ENCODE measurements at places on chromosomes 1 and 21.

DNA sequence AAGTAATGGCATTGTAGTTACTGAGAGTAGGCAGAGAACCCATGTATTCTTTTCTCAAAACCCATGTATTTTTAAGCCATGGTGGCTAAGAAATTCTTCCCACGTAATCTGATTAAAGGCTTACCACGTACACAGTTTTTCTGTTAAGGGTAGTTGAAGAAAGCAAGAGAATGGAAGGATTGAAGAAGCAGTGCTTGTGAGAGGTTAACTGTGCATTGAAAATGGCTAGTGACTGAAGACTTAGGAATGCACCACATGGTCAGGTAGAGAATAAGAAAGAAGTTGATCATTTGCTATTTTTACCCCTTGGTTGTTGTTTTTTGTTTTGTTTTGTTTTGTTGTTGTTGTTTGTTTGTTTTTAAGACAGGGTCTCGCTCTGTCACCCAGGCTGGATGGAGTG lies 178.9 kb upstream of the SNX7 start:
- DNase-seq: no peak

DNA sequence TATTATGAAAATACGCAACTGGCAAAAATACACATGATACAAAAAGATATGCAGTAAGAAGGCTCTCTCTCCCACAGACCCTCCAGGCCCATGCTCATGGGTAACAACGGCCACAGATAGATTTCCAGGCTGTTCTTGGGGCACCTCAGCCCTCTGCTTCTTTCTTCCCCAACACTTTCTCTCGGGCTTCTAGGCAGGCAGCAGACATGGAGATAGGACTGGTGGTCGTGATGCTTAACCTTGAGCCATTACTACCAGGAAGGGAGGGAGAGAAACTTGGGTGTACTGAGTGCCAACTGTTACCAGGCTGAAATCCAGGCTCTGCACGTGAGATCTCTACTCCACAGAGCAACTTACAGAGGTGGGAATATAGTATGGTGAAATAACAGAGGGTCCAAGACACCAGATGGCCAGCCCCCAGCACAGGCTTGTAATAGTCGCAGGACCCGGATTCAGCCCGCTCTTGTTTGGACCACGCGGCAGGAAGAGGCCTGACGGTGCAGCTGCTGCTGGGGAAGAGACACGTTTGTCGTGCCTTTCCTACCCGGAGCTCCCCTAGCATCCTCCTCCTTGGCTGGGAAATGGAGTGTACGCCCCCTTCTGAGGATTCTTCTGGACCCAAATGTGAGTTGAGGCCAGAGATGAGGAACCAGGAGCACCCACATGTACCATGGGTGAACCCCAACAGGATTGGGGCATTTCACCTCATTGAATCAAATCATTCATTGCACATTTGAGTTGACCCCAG lies 441.1 kb upstream of the VAMP3 start:
- no peak for DNase-seq

DNA sequence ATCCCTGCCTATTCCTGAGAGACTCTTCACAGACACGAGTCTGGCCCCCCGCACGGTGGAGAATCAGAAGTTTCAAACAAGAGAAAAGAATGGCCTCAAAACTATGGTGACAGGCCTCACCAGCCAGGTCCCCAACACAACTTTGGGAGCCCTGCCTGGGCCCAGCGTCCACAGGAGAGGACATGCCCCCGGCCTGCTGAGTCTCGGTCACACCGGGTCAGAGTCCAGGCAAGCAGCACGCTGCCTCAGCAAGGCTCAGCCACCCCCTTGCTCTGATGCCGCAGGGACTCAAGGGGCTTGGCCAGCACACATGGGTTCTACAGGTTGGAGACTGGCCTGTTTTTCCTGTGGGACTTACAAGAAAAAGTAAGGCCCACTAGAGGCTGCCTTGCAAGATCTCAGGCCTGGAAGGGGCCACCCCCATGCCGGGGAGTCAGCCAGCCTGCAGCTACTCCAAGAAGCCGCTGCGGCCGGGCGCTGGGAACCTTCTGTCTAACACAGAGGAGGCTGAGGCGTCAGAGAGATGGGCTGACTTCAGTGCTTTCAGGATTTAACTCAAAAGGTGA lies 116.8 kb downstream of the NPHP4 start:
- DNase-seq: no peak

- peak; percentile 91 for DNase-seq
Measured at GRCh38 chr1:8873506-8874229, 4.8 kb downstream of the ENO1 start.

GRCh38 chr1:234069760-234070159 lies 165.3 kb downstream of the SLC35F3 start:
- DNase-seq: no peak

DNA sequence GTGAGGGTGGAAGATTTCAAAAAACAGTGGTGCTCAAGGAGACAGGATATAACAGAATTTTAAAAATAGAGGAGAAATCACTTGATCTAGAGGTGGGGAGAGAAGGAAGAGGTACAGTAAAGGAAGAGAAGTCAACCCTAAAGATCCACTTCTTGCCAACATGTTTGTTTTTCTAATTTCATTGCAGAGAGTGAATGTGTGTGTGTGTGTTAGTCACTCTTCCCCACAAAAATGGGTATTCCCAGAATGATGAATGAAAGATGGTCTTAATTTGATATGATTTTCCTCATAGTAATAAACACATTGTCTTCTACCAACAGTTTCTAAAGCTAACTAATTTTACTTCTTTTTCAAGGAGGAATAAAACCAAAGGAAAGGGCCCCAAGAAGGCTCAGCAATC lies 74.2 kb upstream of the NGF start:
- no peak for DNase-seq

DNA sequence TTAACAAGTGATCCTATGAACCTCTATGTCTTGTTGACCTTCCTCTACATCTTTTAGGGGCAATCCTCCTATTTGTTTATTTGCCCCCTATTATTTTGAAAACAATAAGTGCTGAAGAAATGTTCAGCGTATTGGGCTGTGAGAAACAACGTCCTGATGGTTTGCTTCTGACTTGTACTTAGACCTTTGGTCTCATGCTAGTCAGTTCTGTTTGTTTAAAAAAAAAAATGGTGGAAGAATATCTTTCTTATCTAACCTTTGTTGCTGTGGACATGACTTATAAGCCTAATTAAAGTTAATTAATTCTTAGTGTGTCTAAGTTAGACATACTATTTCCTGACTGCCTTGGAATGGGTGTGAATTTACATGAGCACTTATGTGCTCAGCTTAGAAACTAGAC lies 20.7 kb downstream of the ATP1A1 start:
- DNase-seq: no peak

DNA sequence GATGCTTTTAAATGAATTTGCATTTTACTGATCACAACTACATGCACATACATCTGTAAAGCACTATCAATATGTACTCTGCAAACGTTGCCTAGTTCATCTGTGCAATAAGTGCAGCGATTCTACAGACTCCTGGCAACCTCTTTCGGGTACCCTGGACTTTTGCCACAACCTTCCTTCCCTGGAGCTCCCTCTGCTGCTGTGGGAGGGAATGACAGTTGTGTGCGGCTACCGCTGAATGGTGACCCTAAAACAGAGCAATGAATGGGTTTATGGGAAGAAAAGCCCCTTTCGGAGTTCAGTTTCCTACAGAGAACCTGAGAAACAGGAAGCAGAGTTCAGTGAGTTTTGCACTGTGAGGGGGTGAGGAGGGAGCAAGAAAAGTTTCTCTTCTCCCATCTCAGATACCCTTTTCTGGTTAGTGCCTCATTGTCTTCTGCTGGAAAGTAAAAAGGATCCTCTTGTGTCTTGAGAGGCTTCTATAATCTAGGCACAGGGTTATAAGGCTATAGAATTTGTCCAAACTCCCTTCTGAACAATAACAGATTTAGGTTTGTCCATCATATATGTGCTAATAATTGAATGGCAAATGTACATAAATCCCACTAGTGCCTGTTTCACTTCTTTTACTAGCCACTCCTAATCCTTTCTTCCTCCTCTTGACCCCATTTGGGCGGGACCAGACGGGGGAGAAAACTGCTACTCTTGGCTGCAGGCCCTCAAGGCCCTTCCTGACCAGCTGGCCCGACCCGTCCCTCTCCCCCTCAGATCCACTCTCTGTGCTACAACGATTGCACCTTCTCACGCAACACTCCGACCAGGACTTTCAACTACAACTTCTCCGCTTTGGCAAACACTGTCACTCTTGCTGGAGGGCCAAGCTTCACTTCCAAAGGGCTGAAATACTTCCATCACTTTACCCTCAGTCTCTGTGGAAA lies 19.8 kb upstream of the SARS1 start:
- DNase-seq: peak; percentile 23

GRCh38 chr1:200346700-200347099 lies 63.1 kb downstream of the ZNF281 start:
- DNase-seq: no peak

- DNase-seq: no peak
Measured at GRCh38 chr1:11114966-11115365, 15.3 kb upstream of the EXOSC10 start.

DNA sequence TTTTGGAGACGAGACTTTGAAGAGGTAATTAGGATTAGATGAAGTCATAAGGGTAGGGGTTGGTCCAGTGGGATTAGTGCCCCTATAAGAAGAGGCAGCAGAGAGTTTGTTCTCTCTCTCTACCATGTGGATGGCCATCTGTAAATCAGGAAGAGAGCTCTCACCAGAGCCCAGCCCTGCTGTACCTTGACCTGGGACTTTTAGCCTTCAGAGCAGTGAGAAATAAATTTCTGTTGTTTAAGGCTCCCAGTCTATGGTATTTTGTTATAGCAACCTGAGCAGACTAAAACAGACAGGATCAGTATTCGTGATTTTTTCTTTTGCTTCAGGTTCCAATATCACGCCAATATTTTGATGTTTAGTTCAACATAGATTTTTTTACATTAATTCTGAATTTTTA lies 30.0 kb downstream of the TBX15 start:
- no peak for DNase-seq

- DNase-seq: no peak
Measured at GRCh38 chr1:198132060-198132781, 24.6 kb upstream of the NEK7 start.

- DNase-seq: no peak
Measured at GRCh38 chr1:10398278-10398733, 558 bp upstream of the PGD start.

DNA sequence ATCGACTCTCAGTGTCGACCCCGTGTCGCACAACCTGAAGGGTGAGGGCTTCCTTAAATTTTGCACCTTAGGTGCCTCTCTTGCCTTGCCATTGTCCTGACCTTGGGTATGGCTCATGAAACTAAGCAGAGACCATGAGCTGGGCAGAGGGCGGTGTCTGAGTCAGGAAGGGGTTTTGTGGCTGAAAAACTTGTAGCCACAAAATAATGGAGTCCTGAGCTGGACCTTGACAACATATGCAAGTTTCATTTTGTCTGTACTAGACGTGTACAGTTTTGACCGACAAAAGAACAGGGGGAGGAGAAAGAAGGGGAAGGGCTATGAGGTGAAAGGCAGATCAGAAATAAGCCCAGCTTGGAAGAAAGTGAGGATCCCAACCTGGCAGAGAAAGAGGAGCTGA lies 8.3 kb upstream of the RUNX1 start:
- no peak for DNase-seq

GRCh38 chr1:180720753-180721152 lies 88.9 kb downstream of the XPR1 start:
- no peak for DNase-seq

GRCh38 chr1:6082430-6082971 lies 36.8 kb downstream of the KCNAB2 start:
- peak; percentile 78 for DNase-seq

GRCh38 chr1:227429447-227430359 lies 111.4 kb upstream of the CDC42BPA start:
- DNase-seq: no peak

GRCh38 chr1:32438136-32438535 lies 26.7 kb upstream of the ZBTB8B start:
- DNase-seq: no peak

DNA sequence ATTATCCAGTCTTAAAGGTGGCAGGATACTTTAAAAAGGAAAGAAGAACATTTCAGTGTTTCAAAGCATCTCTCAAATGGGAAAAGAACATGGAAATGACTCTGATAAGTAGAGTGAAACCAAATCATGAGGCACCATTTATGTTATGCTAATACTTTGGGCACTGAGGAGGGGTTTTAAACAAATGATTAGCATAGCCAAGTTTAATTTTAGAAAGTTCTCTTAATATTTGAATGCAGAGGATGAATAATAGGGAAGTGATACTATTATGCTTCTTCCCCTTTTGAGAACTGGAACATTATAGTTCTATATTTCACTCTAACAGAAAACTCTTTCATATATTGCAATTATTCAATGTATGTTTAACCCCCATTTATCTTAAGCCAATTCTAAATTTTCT lies 1181.9 kb upstream of the PRMT6 start:
- DNase-seq: no peak

DNA sequence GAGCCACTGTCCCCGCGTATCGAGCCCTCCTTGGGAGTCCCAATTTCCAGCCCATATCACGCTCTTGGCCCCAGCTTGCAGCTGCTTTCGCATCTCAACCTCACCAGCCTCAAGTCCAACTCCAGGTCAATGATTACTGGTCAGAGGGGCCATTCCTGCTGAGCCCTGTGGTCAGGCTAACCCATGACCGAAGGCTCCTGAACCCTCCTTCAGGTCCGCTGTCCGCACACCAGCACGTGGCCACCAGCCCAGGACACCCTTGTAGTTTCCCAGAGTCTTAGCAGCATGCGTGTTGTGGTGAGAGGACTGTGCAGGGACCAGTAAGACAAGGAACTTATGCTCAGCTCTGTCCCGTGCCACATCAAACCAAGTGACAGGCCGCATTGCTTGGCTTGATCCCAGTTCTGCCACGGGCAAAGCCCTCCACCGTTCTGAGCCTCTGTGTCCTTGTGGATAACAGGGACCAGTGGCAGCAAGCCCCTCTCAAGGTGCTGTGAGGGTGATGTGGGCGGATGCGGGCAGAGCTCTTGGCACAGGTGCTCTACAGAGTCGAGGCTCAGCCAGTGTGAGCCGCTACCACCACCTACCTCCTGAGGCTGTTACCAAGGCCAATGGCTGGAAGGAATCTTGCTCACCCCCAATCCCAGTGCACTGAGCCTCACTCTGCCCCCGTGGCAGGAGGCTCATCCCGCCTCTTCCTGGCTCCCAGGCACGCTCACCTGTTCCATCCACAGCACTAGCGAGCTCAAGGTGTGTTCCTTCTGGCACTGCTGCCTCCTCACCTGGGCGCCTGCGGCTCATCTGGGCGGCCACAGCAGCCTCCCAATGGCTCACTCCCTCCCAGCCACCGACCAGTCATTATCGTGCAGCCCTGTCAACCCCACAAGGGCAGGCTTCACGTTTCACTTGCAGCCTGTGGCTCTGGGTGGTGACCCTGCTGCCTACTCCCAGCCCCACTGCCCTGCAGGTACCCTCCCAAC lies 20.4 kb downstream of the KRTAP10-1 start:
- DNase-seq: no peak

DNA sequence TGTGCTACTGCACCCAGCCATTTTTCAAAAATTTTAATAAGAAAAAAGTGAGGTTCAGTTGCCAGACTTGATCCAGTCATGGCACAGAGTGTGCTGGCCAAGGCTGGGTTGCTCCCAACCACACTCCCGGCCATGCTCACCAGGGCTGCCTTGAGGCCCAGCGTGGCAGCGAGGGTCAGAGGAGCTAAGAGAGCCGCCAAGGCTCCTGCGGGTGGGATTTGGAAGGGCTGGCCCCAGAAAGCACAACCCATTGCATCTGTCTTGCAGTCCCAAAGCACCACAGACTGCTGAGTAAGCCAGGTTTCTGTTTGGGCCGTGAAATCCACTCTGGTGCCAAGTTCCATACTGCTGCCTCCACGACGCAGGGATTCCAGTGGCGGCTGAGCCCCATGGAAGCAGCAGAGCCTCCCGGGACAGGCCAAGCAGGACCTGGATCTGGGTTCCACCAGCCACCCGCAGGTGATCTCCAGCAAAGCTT lies 22.6 kb downstream of the ZBTB17 start:
- DNase-seq: no peak

Data from AG08396 (cell line).